ENCODE measurements at places on chromosomes 7 and 10.

DNA sequence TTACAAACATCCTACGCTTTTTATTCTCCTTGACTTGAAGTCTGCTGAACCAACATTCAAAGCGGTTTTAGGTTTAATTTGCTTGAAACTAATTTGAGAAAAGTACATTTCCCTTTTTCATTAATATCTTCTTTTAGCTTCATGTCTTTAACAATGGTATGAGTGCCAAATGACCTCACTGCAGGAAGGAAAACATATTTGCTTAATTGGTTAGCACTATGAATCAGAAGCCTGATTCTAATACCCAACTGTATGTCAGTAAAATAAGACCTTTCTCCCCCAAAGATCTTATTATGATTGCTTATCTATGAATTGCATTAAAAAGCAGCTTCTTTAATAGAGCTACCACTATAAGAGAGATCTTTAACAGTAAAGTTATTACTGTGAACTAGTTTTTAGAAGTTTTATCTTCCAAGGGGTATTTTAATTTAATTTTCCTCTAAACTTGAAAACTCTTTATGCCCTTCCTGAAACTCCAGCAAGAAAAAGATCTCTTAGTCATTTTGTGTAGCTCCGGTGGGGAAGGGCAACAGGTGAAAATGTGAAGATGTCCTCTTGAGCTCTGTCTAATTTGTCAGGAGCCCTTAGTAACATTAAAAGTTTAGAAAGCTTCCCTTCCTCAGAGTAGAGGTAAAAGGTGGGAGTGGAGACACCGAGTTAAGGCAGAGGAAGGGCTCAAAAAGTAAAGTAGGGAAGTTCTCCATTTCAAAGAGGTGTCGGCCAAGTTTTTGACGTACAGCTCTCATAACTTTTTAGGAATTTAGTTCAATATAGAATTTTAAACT is 6.1 kb downstream of the COL1A2 start:
- DNase-seq, result no peak

DNA sequence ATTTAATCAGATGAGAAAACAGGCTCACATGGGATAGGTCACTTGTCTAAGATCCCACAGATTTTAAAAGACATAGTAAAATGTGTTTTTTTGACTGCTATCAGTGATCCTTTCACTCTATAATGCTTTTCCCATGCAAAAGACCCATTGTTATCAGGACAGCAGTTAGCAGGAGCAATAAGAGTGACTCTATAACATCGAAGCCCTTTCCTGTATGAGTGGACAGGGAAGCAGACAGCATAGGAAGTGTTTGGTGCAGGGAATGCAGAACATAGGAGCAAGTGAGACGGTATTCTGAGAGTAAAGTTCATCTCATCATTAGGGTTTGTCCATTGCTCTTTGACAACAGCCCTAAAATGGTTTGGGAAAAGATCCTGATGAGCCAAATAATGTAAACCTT is 68.5 kb downstream of the SLC25A13 start:
- no peak for DNase-seq

DNA sequence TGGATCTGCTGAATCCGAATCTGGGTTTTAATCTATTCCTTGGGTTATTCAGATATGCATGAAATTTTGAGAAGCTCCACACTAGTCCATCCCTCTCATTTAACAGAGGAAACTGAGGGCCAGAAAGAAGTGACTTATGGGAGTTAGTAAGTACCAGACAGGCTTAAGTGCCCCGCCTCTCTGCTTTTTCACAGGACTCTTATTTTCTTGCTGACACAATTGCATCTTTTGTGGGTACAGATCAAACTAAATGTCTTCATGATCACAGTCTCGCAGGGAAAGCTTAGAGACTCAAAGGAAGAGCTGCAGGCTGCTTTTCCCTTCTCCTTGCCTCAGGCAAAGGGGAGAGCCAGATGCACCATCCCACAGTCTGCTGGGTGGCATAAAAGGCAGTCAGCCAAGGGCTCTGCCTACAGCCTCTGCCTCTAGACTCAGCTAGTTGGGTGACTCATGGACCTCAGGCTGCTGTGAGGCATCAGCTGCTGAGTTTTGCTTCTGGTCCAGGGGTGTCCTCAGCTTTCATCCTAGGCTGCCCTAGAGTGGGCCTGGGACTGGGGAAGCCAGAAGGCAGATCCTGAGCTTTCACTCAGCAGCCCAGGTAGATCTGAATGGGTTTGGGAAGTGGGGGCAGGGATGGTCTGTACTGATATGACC is 11.6 kb downstream of the GOLGA7B start:
- DNase-seq, result no peak

DNA sequence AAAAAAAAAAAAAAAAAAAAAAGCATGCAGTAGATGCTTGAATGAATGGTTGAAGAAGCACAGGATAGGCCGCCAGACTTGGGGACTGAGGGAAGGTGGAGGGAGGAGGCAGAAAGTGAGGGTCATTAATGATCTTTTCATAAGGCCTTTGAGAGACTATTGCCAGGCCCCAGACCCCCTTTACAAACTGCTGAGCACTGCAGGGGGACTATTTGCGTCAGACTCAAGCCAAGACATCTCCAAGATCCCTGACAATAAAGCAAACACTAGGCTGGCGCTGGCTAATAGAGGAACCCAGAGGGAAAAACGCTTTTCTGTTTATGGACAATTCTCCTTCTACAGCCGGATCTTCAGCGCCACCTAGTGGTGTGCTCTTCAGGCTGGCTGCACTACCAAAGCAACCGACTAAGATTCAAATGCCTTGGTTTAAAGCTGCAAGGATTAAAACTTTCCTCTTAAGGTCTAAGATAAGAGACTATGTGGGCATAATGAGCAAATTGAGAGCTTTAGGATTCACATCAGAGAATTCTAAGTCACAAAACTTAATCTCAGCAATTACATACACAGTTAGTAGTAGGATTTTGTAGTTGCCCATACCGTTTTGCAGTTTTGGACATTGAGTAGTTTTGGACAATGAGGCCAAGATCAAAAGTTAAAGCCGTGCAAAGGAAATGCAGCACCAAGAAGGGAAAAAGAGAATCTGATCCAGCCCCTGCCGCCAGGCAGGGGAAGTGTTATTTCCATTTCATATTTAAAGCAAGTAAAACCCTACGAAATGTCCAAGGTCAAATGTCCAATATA is 17.9 kb upstream of the AGK start:
- peak; percentile 10 for DNase-seq

DNA sequence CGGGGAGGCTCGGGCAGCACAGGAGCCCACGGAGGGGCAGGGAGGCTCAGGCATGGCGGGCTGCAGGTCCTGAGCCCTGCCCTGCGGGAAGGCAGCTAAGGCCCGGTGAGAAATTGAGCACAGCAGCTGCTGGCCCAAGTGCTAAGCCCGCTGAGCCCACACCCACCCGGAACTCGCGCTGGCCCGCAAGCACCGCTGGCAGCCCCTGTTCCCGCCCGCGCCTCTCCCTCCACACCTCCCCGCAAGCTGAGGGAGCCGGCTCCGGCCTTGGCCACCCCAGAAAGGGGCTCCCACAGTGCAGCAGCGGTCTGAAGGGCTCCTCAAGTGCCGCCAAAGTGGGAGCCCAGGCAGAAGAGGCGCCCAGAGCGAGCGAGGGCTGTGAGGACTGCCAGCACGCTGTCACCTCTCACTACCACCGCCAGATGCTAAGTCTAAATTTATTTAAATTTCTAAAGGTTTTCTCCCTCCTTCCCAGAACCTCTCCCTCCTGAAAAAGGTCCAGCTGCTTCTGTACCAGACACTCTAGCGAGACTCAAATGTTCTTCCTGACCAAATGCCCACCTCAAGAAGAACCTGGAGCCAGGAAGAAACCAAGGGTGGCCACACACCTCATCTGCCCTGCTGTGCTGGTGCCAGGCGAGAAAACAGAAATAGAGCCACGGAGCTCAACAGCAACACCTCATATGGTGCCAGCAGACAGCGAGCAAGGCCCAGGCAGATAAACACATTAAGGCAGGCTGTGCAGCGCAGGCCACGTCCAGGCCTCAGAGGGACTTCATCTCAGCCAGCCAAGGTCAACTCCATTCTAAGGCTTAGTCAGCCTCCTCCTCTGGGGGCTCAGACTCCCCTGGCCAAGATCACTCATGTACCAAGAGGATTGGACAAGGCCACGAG is 47.0 kb downstream of the KCNMA1 start:
- DNase-seq, result no peak

DNA sequence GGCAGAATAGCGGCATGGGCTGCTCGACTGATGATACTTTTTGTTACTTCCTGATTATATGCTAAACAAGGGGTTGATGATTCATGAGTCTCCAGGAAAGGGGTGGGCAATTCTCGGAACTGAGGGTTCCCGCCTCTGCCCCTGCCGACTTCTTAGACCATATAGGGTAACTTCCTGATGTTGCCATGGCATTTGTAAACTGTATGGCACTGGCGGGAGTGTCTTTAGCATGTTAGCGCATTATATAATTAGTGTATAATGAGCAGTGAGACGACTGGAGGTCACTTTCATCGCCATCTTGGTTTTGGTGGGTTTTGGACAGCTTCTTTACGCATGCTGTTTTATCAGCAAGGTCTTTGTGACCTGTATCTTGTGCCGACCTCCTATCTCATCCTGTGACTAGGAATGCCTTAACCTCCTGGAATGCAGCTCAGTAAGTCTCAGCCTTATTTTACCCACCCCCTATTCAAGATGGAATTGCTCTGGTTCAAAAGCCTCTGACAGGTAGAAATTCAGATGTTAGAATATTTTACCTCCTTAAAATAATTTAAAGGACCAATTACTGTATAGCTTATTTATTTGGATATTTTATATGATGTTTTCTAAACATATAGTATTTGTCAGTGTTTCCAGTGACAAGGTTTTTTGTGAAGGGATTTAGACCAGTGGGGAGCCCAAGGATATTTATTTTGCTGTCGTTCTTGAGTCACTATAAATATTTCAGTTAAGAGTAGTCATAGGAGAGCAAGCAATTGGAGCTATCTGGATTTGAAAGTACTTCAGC is 90.1 kb upstream of the PIK3CG start:
- DNase-seq, result no peak

- no peak for DNase-seq
Observed at GRCh38 chr7:19747740-19748339, 25.6 kb downstream of the TMEM196 start.

- DNase-seq, result no peak
Observed at GRCh38 chr7:158570449-158571170, 17.0 kb downstream of the PTPRN2 start.

GRCh38 chr7:81014266-81014665 is 95.4 kb upstream of the SEMA3C start:
- no peak for DNase-seq

GRCh38 chr7:15042285-15043065 is 139.9 kb upstream of the DGKB start:
- DNase-seq, result no peak

- DNase-seq, result no peak
Observed at GRCh38 chr10:66940965-66941364, 15.1 kb downstream of the LRRTM3 start.

DNA sequence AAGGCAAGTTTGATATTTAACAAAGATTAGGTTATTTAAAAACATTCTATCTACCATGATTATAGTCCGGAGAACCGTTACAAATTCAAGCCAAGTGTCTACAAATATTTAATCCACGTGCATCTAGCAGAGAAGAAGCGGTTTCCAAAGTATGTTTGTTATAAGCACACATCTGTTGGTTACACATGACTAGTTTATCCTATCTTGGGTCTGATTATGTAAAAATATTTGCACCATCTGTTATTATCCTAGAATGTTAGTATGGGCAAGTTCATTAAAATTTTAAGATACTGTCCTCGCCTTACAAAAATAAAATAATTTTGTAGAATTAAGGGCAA is 289.2 kb upstream of the VSTM2A start:
- no peak for DNase-seq

- no peak for DNase-seq
Observed at GRCh38 chr10:22477334-22478287, 132.3 kb downstream of the SPAG6 start.

DNA sequence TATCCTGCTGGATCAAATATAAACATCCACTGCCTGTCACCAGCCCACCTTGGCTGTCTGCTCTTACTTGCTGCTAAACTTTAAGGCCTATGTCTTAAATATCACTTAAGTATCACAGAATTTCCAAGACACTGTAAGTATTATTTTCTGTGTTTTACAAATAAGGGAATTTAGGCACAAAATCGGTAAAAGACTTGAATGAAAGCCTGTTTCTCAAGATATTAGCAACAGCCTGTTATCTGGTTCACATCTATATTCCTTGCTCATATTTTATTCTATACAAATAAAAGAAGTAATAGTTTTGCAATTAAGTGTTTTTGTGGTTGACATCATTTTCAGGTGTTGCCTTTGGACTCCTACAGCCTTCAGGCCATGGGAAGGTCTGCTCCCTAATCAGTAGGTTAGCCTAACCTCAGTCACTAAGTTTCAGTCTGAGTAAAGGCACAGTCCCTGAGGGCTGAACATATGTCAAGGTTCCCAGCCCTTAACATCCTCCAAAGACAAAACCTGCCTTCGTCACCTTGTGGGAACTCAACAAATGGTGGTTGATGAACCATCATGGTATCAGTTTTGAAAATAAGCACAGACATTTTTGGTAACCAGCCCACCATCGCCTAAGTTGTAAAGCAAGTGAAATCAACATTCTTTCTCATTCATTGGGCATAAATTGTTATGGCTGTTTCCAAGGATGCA is 127.1 kb downstream of the CREB5 start:
- DNase-seq, result no peak

- no peak for DNase-seq
Observed at GRCh38 chr10:6576326-6576725, 3.8 kb downstream of the PRKCQ start.

DNA sequence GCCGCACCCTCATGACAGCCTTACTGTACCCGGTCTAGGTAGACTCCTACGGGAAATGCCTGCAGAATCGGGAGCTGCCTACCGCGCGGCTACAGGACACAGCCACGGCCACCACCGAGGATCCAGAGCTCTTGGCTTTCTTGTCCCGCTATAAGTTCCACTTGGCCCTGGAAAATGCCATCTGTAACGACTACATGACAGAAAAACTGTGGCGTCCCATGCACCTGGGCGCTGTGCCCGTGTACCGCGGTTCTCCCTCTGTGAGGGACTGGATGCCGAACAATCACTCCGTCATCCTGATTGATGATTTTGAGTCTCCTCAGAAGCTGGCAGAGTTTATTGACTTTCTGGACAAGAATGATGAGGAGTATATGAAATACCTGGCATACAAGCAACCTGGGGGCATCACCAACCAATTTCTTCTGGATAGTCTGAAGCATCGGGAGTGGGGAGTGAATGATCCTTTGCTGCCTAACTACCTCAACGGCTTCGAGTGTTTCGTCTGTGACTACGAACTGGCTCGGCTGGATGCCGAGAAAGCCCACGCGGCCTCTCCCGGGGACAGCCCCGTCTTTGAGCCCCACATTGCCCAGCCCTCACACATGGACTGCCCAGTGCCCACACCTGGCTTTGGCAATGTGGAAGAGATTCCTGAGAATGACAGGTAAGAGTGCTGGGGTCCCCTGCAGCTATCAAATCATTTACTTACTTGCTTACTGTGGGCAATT is 8.5 kb upstream of the CHCHD1 start:
- no peak for DNase-seq

GRCh38 chr10:5679037-5679435 is 5.6 kb upstream of the TASOR2 start:
- DNase-seq, result no peak

GRCh38 chr7:127317447-127317961 is 64.8 kb upstream of the GRM8 start:
- no peak for DNase-seq
